Iris pigment epithelial cell (primary cell): ENCODE measurements at places on chromosomes 6 and 20.

DNA sequence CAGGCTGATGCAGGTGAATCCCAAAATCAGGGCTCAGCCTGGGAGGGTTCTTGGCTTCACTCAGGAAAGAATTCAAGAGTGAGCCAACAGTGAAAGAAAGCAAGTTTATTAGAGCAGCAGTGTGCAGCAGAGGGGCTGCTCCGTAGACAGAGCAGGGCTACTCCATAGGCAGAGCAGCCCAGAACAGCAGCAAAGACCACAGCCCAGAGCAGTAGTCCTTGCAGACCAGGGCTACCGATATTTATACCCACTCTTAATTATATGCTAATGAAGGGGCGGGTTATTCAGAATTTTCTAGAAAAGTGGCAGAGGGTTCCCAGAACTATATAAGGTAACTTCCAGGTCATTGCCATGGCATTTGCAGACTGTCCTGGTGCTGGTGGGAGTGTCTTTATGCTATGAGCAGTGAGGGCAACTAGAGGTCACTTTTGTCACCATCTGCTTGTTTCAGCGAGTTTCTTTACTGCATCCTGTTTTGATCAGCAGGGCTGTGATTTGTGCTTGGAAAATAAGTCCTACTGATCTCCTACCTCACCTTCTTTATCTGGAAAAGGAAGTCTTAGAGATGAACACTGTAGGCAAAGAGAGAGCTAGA, 39.8 kb upstream of the PTPN1 start:
- DNase-seq, result peak; percentile 44

DNA sequence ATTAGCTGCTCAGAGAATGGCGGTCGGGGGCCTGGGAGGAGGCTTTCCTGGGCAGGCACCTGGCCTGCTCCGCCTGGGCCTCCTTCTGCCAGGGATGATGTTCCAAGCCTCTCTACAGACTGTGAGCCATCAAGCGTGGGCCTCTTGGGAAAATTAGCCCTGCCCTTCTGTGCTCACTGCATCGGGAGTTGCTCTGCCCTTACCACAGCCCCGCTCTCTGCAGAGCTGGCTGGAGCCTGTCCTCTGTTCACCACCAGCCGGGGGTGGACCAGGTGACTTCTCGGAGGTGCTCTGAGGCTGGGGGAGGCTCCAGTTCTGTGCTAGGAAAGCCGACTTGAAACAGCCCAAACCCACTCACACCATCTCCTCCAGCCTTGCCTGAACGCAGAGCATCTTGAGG, 24.2 kb downstream of the MDGA1 start:
- no peak for DNase-seq

DNA sequence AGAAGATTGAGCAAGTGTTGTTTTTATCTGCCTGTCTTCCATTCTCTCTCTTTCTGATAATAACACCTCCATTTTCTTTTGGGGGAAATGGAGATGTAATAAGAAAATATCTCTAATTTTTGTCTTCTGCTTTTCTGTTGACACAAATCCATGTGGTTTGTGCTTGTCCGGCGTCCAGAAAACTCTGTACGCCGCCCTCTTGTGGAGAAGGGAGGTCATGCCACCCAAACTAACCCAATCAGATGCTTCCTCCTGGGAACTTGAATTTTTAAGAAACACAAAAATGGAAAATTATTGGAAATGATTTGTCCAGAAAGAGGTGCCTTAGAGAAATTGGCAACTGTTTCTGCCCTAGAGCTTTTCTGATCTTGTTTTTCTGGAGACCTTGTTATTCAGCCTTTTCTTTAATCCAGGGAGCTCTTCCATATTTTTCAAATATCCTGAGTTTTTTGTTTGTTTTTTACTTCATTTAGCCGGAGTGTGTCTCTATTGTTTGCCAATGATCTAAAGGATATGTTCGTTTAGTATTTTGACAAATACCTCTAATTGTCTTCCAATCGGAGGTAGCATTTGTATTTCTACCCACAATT, 17.8 kb upstream of the FNDC1 start:
- DNase-seq, result peak; percentile 73

DNA sequence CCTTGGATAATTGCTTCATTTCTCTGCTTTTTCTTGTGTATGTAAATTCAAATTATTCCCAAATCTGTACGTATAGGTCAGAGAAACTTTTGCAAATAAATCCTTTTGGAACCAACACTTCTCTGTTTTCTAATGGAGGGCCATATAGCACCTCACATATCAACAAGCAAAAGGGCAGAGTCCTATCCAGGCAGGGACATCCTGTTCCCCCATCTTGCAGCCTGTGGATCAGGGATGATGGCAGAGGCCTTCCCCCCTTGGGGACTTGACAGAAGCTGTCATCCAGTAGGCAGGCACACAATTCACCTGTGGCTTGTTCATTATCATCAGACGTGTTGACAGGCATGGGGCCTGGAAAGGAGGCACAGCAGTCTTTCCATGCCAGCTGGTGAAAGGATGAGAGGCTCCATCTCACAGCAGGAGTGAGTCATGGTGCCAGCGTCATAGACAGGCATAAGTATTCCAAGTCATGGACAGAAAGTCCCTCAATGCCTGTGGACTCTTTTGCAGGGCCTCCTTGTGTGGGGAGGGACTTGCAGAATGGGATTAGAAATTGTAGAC, 31.8 kb upstream of the PLEKHG1 start:
- DNase-seq, result peak; percentile 11

GRCh38 chr20:36866681-36867495, 9.1 kb upstream of the TLDC2 start:
- DNase-seq, result peak; percentile 56

- DNase-seq, result peak; percentile 53
These were observed 14.9 kb upstream of the ZFAND3 start for GRCh38 chr6:37804586-37804985.

DNA sequence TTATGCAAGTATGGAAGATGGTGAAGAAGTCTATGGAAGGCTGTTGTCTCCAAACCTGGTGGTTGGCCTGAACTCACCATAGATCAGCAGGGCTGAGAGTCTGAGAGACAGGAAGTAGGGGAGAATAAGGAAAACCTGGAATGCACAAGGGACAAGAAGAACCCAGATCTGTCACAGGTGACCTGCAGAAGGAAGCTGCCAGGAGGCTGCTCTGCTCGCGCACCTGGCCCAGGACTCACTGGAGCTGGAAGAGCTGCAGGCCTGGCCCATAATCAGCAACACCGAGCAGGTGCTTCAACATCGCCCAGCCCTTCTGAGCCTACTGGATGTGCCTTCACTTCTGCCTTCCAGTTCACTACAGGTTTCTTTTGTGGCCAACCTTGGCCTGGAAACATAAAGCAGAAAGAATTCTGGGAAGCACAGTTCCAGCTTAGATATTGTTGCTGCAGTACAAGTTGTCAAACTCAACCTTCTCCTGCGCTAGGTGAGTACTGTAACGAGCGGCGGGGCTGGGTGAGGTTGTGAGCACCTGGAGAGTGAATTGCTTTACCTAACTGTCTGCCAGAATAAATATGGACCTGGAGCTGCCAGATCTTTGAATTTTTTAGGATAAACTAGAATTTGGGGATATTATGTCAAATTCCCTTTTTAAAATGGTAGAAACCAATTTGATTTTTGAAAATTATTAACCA, 82.4 kb downstream of the CDH26 start:
- no peak for DNase-seq

DNA sequence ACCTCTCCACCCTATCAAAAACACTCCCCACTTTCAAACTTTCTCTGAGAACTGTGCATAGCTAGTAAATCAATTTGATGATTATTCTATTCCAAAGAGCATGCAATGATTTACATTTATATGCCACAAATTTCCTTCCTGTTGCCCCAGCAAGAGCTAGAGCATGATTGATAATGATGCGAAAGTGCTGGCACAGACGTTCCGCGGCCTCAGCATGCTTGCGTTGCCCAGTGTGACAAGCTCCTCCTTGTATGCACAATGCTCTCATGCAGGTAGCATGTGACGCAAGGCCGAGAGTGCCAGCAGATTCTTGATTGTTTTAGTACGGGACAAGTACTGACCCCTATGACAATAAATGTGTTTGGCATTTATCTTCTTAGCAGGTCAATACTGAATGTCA, 696.3 kb upstream of the SLC35B3 start:
- DNase-seq, result no peak

GRCh38 chr6:126873351-126873750, 245.1 kb upstream of the RSPO3 start:
- no peak for DNase-seq

DNA sequence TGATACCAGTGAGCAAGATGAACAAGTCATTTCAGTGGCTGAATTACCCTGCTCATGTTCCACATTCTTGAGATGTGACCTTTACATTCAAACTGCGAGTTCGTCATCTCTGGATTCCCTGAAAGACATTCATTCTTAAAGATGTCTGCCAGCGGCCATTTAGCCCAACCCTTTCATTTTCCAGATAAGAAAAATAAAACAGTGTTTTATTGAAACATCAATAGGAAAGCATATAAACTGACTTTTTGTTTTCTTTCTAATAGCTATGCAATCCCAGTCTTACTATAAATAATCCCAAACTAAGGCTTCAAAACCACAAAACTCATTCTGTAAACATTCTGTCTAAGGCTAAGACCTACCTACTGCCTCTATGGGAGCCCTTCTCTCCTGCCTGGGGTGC, 134.0 kb downstream of the SAMD5 start:
- DNase-seq, result peak; percentile 87

DNA sequence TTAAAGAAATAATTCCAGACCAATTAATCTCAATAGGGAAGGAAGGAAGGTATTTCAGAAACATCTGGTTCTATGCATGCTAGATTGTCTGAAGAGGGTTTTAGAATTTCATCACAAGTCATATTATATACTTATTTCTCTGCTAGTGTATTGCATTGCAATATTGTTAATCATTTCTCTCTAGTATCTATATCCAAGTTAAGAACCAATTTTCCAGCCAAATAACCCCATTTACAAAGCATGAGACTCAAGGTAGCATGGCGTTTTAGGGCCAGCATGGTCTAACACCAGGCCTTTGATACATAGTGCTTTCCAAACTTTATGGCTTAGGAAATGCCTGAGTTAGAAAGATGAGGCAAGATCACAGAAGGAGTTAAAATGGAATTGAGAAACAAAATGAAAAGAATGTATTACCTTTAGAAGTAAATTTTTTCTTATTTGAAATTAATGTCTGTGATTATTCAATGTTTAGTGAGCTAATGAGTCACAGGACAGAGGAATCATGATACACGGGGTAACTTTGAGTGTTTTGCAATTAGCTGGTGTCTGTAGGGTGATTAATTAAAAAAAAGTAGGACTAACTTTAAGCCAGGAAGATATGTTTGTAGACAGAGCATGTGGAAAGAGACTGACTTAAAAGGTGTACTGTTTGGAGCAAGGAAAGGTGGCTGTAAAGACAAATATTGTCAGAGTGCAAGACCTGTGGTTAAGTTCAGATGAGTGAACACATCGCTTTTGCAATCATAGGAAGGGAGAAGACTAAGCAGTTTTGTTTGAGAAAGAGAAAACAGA, 1006.2 kb upstream of the CITED2 start:
- DNase-seq, result peak; percentile 86

- peak; percentile 58 for DNase-seq
These were observed 4.5 kb upstream of the PXMP4 start for GRCh38 chr20:33724439-33725094.

DNA sequence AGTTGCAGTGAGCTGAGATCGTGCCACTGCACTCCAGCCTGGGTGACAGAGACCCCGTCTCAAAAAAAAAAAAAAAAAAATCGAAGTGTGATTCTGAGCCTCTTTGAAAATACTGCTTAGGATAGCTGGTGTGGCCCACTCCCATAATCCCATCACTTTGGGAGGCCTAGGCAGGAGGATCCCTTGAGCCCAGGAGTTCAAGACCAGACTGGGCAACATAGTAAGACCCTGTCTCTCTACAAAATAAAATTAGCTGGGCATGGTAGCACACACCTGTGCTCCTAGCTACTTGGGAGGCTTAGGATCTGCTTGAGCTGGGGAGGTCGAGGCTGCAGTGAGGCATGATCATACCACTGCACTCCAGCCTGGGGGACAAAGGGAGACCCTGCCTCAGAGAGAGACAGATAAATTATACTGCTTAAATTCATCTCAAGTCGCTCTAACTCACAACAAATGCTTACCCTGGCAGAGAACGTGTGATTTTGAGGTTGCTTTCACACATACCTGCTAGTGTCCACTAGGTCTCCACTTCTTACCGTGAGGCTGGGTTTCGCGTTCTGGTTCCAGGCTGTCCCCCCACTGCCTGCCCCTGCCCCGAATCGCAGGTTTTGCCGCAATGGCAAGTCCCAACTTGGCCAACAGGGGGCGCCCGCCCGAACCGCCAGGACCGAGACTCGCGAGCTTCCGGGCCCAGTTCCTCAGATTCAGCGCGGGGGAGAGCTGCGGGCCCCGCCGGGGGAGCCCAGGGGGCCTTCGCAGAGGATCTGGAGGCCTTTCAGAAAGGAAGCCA, 12.3 kb upstream of the TMC2 start:
- DNase-seq, result peak; percentile 68

DNA sequence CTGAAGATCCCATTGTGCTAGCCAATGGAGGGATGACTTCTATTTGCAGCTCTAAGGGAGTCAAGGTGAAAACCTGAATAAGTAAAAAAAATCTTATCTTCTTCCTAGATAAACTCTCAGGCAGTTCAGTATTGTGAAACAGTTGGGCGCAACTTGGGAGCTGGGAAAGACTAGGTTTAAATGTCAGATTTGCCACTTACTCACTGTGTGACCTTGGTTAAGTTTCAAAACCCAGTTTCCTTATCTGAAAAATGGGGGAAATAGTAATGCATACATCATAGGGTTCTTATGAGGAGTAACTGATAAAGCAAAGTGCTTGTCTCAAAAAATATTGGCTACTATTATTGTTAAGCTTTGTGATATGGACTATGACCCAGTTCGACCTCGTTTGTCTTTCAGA, 88.8 kb downstream of the CD83 start:
- DNase-seq, result no peak

GRCh38 chr6:73811706-73812105, 115.7 kb downstream of the CD109 start:
- no peak for DNase-seq

GRCh38 chr6:428047-428603, 36.6 kb downstream of the IRF4 start:
- DNase-seq, result no peak

DNA sequence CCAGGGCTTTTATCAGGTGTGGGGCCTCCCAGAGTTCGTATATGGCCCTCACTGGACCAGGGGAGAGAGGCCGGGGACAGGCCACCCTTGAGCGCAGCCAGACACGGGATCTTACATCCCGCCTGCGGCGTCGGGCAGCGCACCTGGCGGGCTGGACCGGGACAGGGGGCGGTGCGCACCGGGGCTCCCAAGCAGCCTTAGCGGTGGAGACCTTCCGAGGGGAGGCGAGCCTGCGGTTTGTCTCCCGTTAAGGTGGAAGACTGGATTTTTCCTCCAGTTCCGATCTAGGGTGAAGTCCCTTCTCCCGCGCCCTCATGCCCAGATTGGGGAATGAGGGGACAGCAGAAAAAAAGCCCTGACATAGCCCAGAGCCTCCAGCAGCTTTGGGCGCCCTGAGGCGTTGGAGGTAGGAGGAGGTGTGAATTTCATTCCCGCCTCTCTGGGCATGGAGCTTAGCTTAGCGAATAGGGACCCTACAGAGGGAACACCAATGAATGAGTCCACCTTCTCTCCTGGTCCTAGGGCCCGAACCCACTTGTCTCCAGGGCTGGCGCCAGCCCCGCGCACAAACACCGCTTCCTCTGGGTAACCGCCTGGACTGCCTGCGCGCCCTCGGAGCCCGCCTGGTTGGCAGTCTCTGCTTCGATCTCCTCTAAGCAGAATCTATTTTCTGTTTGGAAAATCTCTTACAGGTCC, 6.7 kb upstream of the LAMP5 start:
- DNase-seq, result no peak

GRCh38 chr6:159865226-159865920, 25.4 kb upstream of the MAS1 start:
- no peak for DNase-seq
